ENCODE measurements at places on chromosomes 3 and 15.
A peak's percentile ranks its signal among the peaks of the same experiment; 100 is the strongest.

- peak; percentile 3 for ATAC-seq
Measured at GRCh38 chr15:70474471-70475406, 288.6 kb downstream of the UACA start.

GRCh38 chr3:14214764-14215163, 36.1 kb downstream of the LSM3 start:
- no peak for ATAC-seq

- ATAC-seq: no peak
Measured at GRCh38 chr15:36880913-36881460, 219.4 kb downstream of the MEIS2 start.

- peak; percentile 55 for ATAC-seq
Measured at GRCh38 chr15:77840991-77841775, 208.5 kb upstream of the LINGO1 start.

GRCh38 chr15:24848050-24848449, 106.7 kb upstream of the SNRPN start:
- no peak for ATAC-seq

DNA sequence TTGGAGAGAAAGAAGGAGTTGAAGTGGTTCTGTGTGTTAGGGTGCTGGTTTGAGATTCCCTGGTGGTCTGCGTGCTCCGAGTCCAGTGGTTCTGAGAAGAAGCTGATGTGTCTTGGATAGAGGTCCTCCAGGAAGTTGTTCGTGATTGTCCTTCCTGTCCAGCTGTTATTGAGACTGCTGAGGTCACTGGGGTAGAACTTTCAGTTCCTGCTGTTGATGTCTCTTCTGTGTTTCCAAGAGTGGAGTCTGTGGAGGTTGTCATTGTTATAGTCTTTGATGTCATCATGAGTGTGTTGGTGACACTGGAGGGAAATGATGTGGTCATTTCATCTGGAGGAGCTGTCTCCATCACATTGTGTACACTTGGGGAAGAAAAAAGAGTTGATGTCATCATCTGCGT, 20.8 kb downstream of the MUC4 start:
- ATAC-seq: no peak

Measured in motor neuron (in vitro differentiated cells).